ENCODE measurements at places on chromosomes 1 and 21. TPM values are rescaled to one million over a fixed set of nuclear protein-coding genes. Genes with fewer than 3 reads are reported as not detected.

GRCh38 chr1:177779166-177779965, 190.5 kb downstream of the SEC16B start:
- DNase-seq: no peak

GRCh38 chr1:56898005-56898373, 43.4 kb downstream of the C8A start:
- DNase-seq: no peak

- no peak for DNase-seq
These were observed 574.7 kb upstream of the ADGRL2 start for GRCh38 chr1:81225789-81226602.

GRCh38 chr1:195188821-195189220, 1419.4 kb downstream of the KCNT2 start:
- no peak for DNase-seq

Gene CRABP2
- 72.5 TPM for total RNA-seq
